ENCODE measurements at places on chromosomes 16 and 17. TPM values are rescaled to one million over a fixed set of nuclear protein-coding genes. Genes with fewer than 3 reads are reported as not detected.

GRCh38 chr17:78263063-78263735 lies 31.8 kb downstream of the TMEM235 start:
- H3K4me1 ChIP-seq = no peaks in the 10 kb centered on the region
- no peak overlapping the region for H3K4me3 ChIP-seq
- H3K36me3 ChIP-seq = no peaks in the 10 kb centered on the region
- no peak overlapping the region for H3K27ac ChIP-seq

TP53TG3C gene
- not detected for total RNA-seq

ASPA gene
- total RNA-seq = 0.54 TPM

GRCh38 chr16:75761108-75761507 lies 34.8 kb upstream of the CPHXL start:
- H3K36me3 ChIP-seq = no peaks in the 10 kb centered on the region
- H3K27ac ChIP-seq = no peak overlapping the region
- peak; percentile 11 for DNase-seq
- peaks cover 3% of the 10 kb centered on the region for H3K27me3 ChIP-seq

DNA sequence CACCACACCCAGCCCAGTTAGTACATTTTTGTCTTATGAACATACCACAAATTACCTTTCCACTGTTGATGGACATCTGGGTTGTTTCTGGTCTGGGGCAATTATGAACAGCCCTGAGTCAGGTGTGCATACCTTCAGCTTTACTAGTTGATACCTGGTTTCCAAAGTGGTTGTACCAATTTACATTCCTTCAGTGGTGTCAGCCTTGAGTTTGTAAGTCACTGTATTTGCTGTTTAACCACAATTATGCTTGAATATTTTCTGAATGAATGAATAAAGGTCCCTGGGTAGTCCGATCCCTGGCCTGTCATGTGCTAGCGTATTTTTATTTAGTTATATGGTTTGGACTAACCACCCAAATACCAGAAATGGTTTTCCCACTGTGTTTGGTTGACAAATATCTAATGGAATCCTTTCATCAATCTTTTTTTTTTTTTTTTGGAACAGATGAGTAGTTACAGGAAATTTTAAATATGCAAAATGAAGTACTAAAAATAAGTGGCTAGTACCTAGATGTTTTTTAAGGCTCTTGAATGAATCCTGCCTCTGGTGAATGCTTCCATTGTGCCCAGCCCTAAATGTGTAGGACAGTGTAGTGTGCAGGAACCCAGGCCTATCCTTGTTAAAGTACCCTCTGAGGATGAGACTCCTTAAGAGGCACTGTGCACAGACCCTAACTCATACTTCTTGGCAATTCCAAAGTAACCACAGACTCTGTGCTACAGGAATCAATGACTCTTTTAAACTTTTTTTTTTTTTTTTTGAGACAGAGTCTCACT lies 3.7 kb downstream of the DUSP14 start:
- H3K4me1 ChIP-seq = peaks cover 27% of the 10 kb centered on the region
- H3K4me3 ChIP-seq = peak overlapping the region; percentile 92
- peaks cover 12% of the 10 kb centered on the region for H3K36me3 ChIP-seq

DNA sequence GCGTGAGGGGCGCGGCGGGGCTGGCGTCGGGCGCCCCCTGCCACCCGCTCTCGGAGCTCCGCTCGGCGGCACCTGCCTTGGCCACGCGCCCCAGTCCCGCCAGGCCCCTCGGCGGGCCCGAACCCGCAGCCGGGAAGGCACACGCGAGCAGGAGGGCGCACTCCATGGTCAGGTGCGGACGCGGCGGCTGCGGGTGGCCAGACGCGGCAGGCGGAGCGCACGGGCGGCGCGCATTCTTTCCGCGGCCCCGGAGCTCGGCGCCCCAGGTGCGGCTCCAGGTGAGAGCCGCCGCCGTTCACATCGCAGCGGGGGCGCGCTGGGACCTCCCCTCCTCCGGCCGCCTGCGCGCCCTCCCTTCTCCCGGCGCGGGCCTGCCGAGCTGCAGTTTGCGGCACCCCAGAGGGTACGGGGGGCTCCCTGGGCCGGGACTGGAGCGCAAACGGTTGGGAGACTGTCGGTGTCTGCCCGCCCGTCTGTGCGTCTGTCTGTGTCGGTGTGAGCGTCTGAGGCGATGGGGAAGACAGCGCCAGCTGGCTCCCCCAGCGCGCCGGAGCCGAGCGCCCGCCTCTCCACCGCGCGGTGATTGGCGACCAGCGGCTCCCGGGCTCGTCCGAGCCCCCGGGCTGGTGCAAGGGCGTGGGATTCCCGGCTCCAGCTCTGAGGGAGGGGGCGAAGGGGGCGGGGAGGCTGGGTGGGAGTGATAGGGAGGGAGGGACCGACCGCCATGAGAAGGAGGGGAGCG lies at the start of gene ADAMTS18:
ADAMTS18 (minus strand) TSS at position 505 of the 742 bp plus-strand sequence; CDS start at position 166, 339 bp downstream.
- peaks cover 81% of the 10 kb centered on the region for H3K27me3 ChIP-seq
- no peak for DNase-seq
- H3K4me3 ChIP-seq = no peak within 1 kb of the TSS
- no peaks in the 10 kb centered on the region for H3K36me3 ChIP-seq
- H3K27ac ChIP-seq = no peak within 1 kb of the TSS
- H3K4me1 ChIP-seq = no peaks in the 10 kb centered on the region
